NCI-H2171 treated with DMSO at 0.1 percent for 48 hours (cell line): ENCODE measurements at places on chromosomes 11 and 22.

DNA sequence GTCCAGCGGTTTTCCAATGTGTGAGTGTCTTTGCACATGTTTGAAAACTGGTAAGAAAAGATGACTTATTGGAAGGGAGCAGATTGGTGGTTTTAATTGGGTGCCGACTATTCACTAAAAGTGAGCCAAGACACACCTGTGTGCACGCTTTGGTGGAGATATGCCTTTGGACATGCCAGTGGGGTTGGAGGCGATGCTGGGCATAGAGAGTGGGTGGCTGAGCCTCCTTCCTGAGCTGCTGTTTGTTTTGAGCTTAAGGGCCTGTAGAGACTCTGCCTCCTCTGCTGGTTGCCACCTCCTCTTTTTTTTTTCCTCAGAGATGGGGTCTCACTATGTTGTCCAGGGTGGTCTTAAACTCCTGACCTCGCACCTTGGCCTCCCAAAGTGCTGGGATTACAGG, 9.5 kb downstream of the IGHMBP2 start:
- no peak for DNase-seq

DNA sequence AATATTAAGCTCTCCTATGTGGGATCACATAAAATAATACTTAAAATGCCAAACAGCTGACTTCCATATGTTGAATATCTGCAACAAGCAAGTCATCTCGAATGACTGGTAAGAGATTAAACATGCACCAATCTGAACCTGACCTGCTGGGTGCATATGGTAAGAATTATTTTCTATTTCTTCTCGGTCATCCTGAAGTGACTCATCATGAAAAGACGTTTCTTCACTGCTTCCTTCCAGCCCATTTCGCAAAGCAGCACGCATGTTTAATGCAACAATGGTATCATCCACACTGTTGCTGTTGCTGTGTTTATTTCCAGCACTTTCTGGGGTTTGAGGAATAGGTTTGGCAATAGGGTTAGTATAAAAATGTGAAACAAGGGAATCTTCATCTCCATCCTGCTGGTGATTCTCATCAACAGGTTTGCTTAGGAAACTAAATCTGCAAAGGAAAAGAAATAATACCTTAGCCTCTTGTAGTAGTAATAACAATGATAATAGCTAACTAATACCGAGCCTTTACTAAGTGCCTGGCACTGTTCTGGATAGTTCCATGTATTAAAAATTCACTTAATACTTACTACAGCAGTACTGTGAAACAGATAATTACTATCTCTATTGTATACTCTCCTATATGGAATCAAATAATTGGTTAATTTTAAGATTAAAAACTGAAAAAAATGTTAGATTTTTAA, 52.0 kb upstream of the CHRNA10 start:
- no peak for DNase-seq

DNA sequence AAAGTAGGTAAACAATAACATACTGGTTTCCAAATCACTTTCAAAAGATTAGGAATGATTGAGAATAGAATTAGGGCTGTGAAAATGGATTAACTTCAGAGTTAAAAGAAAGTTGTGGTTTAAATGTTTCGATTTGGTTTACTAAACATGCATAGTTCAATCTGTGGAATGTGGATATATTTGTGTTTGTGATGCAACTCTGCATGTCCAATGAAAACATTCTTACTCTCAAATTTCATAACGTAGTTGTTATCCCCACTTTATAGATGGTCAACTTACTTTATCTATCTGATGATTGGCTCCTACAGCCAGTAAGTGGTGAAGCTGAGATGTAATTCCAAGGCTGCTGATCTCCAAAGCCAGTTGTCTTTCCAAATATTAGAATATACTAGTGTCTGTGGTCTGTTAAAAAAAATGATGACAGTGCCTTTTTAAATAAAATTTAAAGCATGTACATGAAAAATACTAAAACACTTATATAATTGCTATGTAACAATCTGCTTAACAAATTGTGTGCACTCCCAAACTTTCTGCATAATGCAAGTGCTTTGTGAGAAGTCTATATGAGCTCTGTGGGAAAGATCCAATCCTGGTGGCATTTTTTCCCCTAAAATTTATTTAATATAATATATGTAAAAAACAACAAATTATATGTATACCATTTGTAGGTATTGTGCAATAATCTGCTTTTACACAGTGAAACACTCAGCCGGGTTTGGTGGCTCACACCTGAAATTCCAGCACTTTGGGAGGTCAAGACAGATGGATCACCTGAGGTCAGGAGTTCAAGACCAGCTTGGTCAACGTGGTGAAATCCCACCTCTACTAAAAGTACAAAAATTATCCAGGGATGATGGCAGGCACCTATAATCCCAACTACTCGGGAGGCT, 9.7 kb upstream of the SIK3 start:
- no peak for DNase-seq

- no peak for DNase-seq
Observed at GRCh38 chr11:44632466-44633123, 67.1 kb downstream of the CD82 start.

- no peak for DNase-seq
Observed at GRCh38 chr11:58647141-58647699, 24.8 kb downstream of the CNTF start.

GRCh38 chr22:42994917-42995562, 19.9 kb downstream of the PACSIN2 start:
- DNase-seq: no peak

- DNase-seq: peak; percentile 57
Observed at GRCh38 chr11:72721689-72722049, 30.5 kb downstream of the ARAP1 start.

DNA sequence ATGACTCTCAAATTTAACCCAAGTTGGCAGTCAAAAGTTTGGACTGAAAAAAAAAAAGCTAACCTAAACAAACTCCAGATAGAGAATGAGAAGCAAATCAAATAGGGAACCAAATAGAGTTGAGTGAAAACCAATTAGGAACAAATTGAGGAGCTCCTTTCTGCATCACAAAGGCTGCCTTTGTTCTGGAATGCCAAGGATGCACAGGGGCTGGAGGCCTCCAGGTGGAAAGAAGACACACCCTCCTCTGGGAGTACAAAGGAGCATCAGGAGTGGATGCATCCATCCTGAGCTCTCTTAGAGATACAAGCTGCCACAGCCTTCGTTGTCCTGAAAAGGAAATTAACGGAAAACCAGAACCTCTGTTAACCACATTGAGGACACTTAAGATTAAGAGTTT, 73.3 kb downstream of the MRGPRX1 start:
- DNase-seq: no peak

- DNase-seq: no peak
Observed at GRCh38 chr11:13276454-13276831, 1.1 kb upstream of the BMAL1 start.

GRCh38 chr11:13939961-13940906, 22.3 kb upstream of the SPON1 start:
- no peak for DNase-seq

DNA sequence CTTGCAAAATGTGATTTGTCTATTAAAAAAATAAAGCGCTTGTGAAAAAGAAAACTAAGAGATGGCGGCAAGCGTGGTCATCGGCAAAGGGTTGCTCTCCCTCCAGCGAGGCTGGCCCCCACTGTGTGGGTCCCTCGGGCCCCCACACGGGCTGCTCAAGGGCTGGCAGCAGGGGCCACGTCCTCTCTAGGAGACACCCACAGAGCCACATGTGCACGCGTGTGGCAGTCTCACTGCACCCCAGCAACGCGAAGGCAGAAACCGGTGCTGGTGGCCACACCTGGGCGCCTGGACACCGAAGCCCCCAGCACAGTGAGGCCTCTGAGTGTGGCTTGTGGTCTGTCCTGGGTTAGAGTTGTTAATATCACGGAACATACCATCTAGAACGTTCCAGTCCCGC, 34.4 kb downstream of the TOLLIP start:
- DNase-seq: no peak

DNA sequence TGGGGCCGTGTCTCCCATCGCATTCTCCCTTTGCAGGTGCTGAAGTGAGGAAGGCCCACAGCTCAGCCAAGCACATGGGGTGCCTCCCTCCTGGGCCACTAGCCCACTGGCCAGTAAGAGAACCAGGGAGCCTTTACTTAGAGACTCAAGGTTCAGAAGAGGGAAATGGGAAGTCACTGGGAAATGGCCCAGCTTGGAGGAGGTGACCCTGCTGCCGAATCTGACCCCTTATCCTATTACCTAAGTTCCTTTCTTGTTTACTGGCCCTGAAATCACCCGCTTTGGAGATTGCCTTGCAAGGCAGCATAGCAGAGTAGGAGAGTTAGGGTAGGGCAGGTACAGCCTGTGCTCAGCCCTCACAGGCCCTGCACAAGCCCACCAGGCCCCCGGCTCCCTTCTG, 24.4 kb downstream of the UPB1 start:
- no peak for DNase-seq

- DNase-seq: no peak
Observed at GRCh38 chr11:67500484-67500821, 4.7 kb downstream of the PITPNM1 start.

GRCh38 chr22:34534101-34534500, 531.9 kb upstream of the ISX start:
- DNase-seq: no peak

DNA sequence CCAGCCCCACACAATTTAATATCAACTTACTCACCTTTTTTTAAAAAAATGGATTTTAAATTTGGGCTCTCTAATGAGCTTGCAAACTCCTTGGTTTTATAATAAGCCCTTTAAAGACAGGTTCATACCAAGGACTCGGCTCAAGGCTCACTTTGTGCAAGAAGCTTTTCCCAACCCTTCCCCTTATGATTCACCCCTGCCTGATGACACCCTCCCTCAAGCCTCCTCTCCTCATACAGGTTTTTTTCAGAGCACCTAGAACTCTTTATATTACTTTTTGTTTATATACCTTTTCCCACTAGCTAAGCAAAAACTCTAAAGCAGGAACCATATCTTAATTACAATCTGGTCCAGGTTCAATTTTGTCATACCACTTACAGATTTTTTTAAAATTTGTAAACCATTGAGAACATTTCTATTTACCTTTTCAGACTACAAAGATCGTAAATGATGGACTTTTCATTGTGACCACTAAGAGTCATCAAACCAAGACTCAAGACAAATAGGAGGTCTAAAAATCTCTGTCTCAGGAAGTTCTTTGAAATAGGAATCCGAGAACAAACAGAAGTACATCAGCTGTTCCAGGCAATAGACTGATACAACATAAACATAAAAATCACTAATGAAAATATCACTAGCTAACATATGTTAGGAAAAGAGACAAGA, 13.1 kb upstream of the EXPH5 start:
- DNase-seq: no peak

DNA sequence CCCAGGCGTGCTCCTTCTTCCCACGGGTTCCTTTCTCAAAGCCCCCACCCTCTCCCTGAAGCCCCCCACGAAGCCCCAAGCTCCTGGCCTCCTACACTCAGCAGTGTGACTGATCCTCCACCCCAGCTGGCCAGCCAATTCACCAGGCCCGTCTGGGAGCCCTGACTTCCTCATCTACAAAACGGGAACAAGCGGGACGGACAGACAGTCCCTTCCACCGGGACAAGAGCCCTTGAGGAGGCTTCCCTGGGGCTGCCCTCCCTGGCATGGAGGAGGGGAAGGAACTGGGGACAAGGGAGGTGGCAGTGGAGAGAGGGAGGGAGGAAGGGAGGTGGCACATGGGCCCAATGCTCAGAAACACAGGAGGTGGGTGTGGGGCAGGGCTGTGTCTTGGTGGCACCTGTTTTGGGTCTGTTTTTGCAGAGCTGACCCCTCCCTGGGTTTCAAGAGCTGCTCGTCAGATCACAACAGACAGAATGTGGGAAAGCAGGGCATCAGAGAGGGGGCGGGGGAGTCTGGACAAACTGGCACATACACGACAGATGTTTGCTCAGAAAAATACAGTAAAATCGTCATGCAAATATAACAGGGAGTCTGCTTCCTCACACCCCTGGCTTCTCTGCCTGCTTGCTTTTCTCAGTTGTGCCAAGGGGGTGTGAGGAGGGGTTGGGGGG, 56.8 kb downstream of the ELFN2 start:
- peak; percentile 72 for DNase-seq

- DNase-seq: no peak
Observed at GRCh38 chr11:132846075-132846474, 686.2 kb downstream of the OPCML start.

- DNase-seq: peak; percentile 92
Observed at GRCh38 chr22:26330971-26331625, 98.0 kb upstream of the ASPHD2 start.

DNA sequence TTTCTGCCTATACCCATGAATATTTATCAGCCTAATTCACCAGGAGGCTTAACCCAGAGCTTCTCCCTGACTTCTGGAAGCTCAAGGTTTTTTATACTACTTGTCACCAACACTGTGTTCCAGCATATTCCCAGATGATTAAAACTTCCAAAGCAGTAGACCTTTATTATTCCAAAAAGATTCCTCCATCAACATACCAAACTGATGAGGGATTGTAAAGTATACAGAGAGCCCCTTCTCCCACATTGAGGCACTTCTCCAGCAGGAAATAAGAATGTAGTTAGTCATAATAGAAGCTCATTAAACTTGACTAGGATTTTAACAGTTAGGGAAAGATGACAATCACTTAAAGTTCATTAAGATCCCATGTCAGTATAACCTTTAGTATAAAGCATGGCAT, 51.4 kb upstream of the CEP126 start:
- DNase-seq: no peak

DNA sequence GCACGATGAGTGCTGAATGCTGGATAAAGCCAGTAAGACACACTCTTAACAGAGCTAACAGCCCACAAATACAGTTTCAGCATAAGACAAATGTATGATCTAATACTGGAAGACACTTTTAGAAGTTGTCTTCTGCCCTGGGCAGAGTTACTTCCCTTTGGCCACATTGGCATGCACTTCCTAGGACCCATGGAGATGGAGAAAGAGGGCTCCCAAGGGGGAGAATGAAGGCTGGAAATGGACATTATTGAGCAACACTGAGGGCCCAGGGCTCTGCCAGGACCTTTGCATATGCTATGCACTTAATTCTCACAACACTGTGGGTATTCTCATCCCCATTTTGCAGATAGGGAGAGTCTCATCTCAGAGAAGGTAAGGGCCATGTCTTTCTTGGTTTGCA, 123.1 kb downstream of the ADAMTS15 start:
- DNase-seq: no peak

GRCh38 chr22:46522797-46523196, 14.6 kb downstream of the CELSR1 start:
- DNase-seq: no peak

GRCh38 chr11:19793326-19793725, 80.7 kb downstream of the NAV2 start:
- DNase-seq: no peak

GRCh38 chr11:73176874-73177155, 34.7 kb upstream of the FCHSD2 start:
- DNase-seq: no peak

GRCh38 chr22:37319469-37319868, 37.2 kb downstream of the CYTH4 start:
- DNase-seq: no peak

- DNase-seq: no peak
Observed at GRCh38 chr22:38108561-38109319, 1.7 kb downstream of the BAIAP2L2 start.

- no peak for DNase-seq
Observed at GRCh38 chr11:2883640-2883978, 2.0 kb downstream of the CDKN1C start.
